ENCODE measurements at places on chromosomes 7 and 10.

GRCh38 chr7:31890198-31890597 lies 180.0 kb downstream of the PDE1C start:
- no peak for DNase-seq

- no peak for DNase-seq
Observed at GRCh38 chr7:104174798-104175197, 33.0 kb downstream of the ORC5 start.

DNA sequence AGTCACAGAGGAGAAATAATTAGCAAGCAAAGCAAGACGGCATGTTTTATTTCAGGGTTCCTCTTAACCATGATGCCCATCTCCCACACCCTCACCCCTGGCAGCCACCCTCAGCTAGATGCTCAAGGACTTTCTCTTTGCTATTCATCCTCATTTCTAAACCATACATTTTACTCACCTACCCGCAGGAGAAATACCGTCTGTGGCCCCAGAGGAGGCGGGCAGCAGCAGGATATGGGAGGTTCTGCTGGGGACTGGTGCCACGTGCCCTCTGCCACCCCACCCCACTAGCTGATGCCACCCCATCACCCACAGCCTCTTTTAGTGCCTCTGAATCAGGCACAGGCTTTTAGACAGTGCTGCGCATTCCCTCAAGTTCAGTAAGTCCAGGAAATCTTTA lies 168.7 kb upstream of the ITGB1 start:
- no peak for DNase-seq

DNA sequence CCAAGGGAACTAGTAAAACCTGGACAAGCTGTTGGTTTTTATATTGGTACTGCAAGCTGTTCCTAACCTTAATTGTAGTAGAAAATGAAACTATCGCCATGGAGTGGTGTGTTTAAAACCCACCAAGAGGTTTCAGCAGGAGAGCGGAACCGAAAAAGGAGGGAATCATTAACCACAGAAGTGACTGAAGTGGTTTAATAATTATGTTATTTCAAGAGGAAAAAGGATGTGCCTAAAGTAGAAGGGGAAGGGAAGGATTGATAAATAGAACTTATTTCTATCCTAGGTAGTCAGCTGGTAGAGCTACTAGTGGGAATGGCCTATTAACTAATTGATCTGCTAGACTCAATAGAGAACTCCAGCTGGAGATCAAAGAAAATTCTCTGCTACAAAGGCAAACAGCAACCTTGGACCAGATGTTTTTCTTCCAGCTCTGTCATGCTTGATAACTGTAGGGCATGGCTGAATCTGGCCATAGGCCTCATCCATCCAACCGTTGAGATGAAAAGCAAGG lies 91.8 kb downstream of the BAMBI start:
- DNase-seq = no peak

DNA sequence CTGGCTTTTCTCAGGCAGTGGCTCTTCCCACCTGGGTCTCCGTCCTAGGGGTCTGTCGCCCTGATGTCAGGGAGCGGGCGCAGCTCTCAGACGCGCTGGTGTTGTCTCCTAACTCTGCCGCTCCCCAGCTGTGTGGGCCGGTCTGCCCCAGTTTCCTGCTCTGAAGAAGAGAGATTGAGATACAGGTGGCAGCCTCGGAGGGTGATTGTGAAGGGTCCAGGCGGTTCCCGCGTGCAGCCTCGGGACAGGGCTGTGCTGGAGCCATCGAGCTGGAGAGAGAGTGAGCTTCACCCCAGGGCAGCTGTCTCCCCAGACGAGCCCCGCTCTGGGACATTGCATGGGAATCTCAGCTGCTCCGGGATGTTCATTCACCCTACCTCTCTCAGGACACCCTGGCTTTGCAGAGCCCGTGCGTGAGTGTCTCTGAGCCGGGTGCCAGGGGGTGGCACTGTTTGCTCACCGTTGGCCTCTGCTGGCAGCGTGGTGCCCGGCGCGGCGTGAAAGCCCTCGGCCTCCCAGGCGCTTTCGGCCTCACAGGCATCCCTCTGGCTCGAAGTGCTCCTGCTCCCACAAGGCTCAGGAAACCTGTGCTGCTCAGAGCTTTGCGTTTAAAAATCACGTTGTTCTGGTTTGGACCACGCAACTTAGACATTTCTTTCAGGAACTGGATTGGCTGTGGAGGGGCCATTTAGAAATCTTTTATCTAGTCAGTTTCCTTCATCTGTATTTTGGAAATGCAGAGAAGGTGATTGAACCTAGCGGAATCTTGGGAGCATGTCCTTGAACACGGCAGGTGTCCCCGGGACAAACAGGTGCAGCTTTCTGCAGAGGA lies 33.8 kb upstream of the ZFAND2A start:
- no peak for DNase-seq

- no peak for DNase-seq
Observed at GRCh38 chr7:108252177-108252576, 122.0 kb upstream of the LAMB4 start.

DNA sequence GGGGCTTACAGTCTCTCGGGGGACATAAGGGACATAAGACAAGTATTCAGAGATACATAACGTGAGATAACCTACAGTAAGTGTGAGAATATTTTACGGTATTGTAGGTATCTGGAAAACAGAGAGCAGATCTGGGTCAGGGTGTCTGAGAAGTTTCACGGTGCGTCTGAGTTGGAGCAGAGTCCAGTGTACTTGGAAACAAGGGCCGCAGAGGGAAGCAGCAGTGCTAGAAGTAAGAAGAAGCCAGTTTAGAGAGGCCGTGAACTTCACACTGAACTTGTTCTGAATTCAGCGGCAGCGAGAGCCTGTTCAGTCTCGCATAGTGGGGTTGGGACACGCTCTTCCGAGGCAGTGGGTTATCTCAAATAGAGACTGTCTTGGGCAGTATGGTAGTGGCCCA lies 85.5 kb downstream of the TAF3 start:
- no peak for DNase-seq

GRCh38 chr7:81960026-81960425 lies 190.2 kb upstream of the HGF start:
- no peak for DNase-seq

GRCh38 chr7:16636555-16637101 lies 8.9 kb downstream of the ANKMY2 start:
- DNase-seq = no peak

DNA sequence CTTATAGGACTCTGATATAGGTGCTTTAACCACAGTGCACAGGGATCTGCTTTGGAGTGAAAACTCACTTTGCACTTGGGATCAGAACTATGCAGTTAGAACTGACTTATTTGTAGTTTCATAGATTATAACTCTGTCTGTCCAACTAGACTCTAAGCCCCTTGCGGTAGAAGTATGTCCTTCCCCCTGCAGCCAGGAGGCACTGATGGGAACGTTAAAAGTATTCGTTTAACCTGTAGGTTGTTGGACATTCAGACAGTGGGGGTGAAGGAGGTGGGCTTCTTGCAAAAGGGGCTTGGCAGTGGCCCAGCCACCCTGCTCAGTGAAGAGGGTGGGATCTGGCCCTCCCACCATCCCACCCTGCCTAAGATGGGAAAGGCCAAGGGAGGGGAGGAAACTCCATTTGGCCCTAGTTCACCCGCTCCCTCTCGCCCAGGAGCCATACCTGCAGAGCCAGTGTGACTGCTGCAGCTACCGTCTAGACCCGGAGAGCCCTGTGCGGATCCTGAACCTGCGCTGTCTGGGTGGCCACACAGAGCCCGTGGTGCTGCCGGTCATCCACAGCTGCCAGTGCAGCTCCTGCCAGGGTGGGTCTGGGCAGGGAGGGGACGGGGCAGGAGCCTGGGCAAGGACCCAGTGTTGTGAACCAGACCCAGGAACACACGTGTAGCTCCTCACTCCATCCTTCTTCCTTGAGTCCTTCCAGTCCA lies 5.7 kb upstream of the ZNF862 start:
- DNase-seq = no peak

- no peak for DNase-seq
Observed at GRCh38 chr10:71038921-71039320, 150.6 kb upstream of the PCBD1 start.

DNA sequence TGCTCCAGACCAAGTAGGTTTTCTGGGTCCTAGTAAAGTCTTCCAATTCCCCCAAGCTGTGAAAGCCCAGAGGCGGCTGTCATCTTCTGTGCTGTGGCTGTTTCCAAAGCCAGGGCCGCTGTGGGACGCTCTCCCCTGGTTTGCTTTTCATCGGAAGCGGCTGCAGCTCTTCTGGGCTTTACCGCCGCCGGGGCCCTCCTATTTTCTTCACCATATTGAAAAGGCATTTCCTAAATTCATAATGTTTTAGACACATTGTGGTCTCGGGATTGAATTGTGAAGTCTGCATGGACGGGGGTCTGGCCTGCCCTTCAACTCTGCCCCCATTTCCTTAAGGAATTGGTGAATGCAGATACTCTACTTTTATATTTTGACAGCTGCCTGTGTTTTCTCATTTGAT lies 551.4 kb upstream of the MGMT start:
- DNase-seq = no peak

DNA sequence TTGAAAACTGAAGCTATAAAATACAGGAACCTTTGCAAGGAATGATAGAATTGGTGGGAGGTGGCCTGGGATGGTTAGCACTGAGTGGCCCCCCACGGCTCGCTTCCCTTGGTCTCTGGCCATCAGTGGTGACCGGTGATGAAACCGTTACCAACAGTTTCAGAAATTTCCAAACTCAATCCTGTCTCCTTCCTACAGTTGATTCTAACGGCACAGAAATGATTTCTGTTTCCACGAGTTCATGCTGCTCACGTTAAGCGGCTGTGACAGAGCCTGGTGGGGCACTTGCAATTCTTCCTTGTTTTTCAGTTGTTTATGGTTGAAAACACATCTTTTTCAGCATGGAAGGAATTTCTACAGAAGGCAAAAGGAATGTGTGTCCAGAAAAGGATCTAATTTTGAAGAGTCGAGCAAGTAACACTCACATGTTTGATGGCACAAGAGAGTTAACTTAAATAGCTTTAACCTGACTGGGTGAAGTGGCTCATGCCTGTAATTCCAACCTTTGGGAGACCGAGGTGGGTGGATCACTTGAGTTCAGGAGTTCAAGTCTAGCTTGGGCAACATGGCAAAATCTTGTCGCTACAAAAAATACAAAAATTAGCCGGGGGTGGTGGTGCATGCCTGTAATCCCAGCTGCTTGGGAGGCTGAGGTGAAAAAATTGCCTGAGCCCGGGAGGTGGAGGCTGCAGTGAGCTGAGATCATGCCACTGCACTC lies 100.1 kb downstream of the DNAJB6 start:
- no peak for DNase-seq

- no peak for DNase-seq
Observed at GRCh38 chr7:8149222-8149621, 112.7 kb downstream of the ICA1 start.

All from GM04504 (cell line).